Activated naive CD4-positive, alpha-beta T cell (primary cell): ENCODE measurements at places on chromosomes 1 and 21.

- no peak for DNase-seq
Measured at GRCh38 chr1:1550591-1551432, 10.4 kb upstream of the TMEM240 start.

DNA sequence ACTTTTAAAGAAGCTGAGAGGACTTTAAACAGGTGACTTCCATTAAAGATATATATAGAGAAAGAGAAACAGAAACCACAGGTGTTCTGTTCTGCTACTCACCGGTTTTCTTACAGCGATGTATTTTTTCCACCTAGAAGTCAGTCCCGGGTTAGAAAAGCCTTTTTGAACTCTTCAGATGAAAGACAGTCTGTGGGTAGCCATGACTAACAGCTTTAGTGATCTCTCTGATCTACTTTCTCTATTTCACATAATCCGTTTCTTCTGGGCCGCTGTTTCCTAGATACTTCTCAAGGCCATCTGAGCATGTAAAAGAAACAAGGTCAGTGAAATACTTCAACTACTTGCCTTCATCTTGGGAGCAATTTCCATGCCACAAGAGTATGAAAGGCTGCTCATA is 25.1 kb downstream of the WDR64 start:
- DNase-seq = no peak

DNA sequence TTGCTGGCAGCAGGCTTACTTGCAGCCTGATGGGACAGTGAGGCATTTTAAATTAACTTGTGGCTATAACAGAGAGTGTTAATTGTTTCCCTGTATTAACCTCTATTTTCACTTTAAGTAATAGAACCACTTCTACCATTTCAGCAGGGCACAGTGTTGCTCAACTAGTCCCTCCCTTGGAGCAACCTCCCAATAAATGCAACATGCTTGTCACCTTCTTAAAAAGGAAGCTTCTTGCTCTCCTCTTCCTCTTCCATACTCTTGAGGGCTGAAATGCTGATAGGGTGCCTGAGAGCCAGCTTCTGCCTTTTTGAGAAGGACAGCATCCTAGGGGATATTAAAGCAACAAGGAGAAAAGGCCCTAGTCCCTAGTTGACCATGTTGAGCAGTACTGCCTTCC is 52.1 kb downstream of the C4BPA start:
- DNase-seq = no peak

DNA sequence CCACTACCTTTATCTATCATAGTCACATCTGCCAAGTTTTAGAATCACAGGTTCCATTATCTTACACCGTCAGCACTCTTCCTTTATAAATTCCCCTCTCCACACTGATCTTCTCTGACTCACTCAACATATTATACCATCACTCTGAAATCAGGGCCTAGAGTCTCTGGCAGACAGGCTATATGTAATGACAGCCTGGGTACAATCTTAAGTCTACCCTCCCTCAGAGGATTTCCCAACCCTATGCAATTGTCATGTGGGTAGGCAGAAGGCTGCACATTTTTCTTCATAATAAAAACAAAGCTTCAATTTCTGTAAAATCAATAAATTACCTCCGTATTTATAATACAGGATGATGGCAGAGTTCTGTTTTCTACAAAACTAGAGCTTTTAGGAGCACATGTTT is 138.0 kb downstream of the RERE start:
- DNase-seq = no peak

DNA sequence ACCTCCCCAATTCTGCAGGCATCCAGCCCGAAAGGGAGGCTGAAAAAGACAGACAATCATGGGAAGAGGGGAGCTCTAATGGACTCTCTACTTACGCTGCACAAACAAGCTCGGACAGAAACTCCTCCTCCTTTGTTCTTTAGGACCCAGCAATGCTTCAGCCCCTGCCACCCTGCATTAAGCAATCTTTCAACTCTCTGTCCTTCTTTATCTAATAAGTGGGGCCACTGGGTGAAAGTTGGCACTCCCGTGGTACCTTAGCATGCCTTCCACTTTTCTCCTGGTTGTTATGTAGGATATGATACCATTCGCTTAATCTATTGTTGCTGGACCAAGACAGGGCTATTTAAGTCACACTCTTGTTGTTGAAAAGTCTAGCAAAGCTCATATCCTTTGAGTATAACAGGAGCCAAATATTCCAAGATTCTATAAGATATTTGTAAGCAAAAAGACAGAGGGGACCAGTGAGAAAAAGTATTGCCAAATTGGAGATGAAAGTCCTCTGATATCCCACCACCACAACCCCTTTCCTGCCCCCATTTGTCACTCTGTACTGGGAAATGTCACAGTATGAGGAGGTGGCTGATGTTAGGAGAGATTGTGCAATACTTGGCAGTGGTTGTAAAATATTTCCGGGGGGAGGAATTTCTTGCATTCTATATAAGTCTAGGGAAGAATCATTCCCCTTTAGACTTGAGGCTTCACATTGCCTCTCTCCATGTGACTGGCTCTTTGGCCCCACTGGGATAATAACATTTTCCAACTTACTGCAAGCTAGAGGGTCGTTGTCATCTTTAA is 137.3 kb upstream of the GJB5 start:
- DNase-seq = no peak

DNA sequence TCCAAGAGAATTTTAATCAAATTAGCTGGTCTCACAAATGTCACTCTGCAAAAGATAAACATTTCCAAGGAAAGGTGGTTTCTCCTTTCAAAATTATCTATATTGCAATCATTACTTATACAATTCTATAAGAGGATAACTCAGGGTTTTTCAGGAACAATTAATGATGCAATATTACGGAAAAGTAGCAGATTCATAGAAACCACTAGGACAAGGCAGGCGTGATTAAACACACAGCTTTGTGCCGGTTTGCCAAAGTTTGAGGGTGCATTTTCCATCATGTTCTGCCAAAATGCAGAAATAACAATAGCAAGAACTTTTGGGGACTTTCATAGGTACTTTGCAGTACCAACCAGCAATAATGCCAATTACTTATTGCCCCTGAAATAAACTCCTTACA is 605 bp downstream of the TNFRSF9 start:
- DNase-seq = no peak

DNA sequence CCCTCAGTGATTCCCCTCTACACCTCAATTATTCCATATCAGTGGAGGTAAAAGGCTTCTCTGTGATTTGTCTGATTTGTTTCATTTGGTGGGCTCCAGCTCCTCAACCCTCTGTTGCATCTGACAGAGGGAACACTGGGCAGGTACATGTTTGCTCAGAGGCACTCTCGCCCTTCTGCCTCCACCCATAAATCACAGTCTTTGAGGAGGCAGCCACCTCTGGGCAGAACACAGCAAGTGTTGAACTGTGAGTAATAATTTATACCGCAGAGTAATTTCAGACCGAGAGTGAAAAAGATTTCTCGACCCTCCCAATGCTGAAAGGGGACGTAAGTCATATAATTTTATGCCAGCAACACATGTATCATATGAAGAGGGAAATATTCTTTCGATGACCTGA is 330.1 kb upstream of the PBX1 start:
- no peak for DNase-seq
